ENCODE measurements at places on chromosomes 11 and 22. TPM values are rescaled to one million over a fixed set of nuclear protein-coding genes. Genes with fewer than 3 reads are reported as not detected.

The DUSP8 gene
- total RNA-seq, result 2.9 TPM

GRCh38 chr22:30430933-30431332, 5.4 kb downstream of the MTFP1 start:
- H3K4me1 ChIP-seq, result peaks cover 30% of the 10 kb centered on the region
- H3K27ac ChIP-seq, result no peak overlapping the region
- H3K4me3 ChIP-seq, result no peak overlapping the region

DNA sequence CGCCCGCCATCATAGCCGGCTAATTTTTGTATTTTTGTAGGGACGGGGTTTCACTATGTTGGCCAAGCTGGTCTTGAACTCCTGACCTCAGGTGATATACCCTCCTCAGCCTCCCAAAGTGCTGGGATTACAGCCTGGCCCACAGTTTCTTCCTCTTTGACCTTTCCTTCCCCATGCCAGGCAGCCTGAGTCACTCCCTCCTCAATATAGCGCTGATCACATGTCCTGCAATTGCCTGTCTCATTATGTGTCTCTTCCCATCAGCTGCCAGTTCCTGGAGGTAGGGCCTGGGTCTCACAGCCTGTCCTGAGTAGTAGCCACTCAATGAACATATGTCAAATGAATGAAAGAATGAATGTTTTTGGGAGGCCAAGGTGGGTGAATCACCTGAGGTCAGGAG, 43.0 kb upstream of the CCDC134 start:
- no peak overlapping the region for H3K4me3 ChIP-seq
- H3K27me3 ChIP-seq, result peaks cover 2% of the 10 kb centered on the region
- H3K36me3 ChIP-seq, result no peaks in the 10 kb centered on the region
- no peak overlapping the region for H3K27ac ChIP-seq
- no peak for DNase-seq

- H3K27ac ChIP-seq, result no peak overlapping the region
- peaks cover 17% of the 10 kb centered on the region for H3K27me3 ChIP-seq
- no peak overlapping the region for H3K4me3 ChIP-seq
- no peaks in the 10 kb centered on the region for H3K36me3 ChIP-seq
These were observed 174.7 kb upstream of the B3GAT1 start for GRCh38 chr11:134586726-134587125.

The MGAT3 gene
- total RNA-seq, result 0.40 TPM

The P2RX6 gene
- 0.12 TPM for total RNA-seq

- H3K27me3 ChIP-seq, result peaks cover 22% of the 10 kb centered on the region
- DNase-seq, result no peak
- no peaks in the 10 kb centered on the region for H3K36me3 ChIP-seq
- H3K27ac ChIP-seq, result no peak overlapping the region
- H3K4me3 ChIP-seq, result no peak overlapping the region
- peaks cover 5% of the 10 kb centered on the region for H3K4me1 ChIP-seq
These were observed 7.3 kb downstream of the INS start for GRCh38 chr11:2153581-2154194.

The GPR83 gene
- not detected for total RNA-seq

The SORL1 gene
- 66.8 TPM for total RNA-seq

- H3K27ac ChIP-seq, result no peak overlapping the region
- H3K4me1 ChIP-seq, result peaks cover 17% of the 10 kb centered on the region
- DNase-seq, result no peak
- peaks cover 16% of the 10 kb centered on the region for H3K36me3 ChIP-seq
- H3K4me3 ChIP-seq, result no peak overlapping the region
- H3K27me3 ChIP-seq, result no peaks in the 10 kb centered on the region
These were observed 17.0 kb downstream of the TNKS1BP1 start for GRCh38 chr11:57307666-57308270.

DNA sequence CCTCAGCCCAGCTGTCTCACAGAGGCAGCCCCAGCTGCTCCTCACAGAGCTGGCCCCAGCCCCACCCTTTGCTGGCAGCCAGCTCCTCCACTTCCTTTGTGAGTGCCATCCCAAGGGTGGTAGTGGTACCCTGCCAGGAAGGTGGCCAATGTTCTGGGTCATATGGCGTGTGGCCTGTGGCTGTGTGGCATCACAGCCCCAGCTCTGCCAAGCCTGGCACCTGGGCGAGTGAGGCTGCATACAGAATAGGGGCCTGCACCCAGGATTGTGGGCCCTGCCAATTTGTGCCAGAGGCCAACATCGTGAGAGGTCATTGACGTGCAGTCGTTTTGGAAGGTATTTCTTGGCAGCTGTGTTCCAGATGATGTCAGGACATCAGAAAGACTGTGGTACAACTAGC, 10.7 kb downstream of the TUB start:
- no peak overlapping the region for H3K27ac ChIP-seq
- no peak for DNase-seq
- H3K27me3 ChIP-seq, result no peaks in the 10 kb centered on the region
- H3K4me3 ChIP-seq, result no peak overlapping the region

DNA sequence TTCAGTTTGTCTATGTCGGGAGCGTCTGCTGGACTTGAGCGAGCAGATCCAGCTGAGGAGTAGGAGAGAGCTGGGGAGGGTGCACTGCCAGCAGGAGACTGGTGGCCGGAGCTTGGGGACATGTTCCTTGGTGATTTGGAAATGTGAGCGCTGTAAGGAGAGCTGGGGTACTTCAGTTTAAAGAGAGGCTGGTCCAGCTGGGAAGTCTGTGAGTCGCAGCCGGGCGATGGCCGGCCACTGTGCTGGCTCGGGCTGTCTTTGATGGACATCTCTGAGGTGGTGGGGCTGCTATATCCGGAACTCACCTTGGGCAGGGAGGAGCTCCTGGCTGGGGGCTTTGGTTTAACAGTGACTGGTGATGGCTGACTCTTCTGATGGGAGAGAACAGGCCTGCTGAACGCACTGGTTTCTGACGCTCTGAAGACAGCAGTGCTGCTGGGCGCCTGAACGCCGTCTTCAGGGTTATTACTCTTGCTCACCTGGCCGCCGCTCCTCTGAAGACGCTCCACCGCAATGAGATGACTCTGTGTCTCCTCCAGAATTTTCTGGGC, 63.6 kb upstream of the PITPNB start:
- no peak overlapping the region for H3K27ac ChIP-seq
- H3K27me3 ChIP-seq, result no peaks in the 10 kb centered on the region
- no peak overlapping the region for H3K4me3 ChIP-seq
- H3K36me3 ChIP-seq, result peaks cover 4% of the 10 kb centered on the region
- DNase-seq, result no peak

- H3K4me1 ChIP-seq, result peaks cover 67% of the 10 kb centered on the region
- H3K27ac ChIP-seq, result peak overlapping the region; percentile 84
- no peak for DNase-seq
- H3K36me3 ChIP-seq, result peaks cover 73% of the 10 kb centered on the region
These were observed 39.9 kb downstream of the CD6 start for GRCh38 chr11:61011229-61011870.

DNA sequence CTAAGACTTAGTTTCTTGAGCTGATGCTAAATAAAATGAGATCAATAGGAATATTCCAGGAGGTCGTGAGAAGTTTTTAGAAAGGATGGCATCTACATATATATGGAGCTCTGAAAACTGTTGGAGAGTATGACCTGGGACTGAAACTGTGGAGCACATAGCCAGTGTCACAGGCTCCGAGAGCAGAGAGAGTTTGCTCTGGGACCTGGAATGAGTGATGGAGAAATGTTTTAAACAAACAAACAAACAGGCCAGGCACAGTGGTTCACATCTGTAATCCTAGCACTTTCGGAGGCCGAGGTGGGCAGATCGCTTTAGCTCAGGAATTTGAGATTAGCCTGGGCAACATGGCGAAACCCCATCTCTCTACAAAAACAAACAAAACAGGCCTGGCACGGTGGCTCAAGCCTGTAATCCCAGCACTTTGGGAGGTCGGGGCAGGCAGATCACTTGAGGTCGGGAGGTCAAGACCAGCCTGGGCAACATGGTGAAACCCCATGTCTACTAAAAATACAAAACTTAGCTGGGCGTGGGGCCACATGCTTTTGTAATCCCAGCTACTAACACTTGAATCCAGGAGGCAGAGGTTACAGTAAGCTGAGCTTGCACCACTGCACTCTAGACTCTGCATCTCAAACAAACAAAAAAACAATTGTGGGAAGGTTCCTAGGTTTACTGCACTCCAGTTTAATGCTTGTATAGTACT, 67.1 kb downstream of the SLC35F2 start:
- H3K36me3 ChIP-seq, result peaks cover 40% of the 10 kb centered on the region
- H3K27ac ChIP-seq, result no peak overlapping the region
- DNase-seq, result no peak
- no peak overlapping the region for H3K4me3 ChIP-seq
- H3K27me3 ChIP-seq, result no peaks in the 10 kb centered on the region

DNA sequence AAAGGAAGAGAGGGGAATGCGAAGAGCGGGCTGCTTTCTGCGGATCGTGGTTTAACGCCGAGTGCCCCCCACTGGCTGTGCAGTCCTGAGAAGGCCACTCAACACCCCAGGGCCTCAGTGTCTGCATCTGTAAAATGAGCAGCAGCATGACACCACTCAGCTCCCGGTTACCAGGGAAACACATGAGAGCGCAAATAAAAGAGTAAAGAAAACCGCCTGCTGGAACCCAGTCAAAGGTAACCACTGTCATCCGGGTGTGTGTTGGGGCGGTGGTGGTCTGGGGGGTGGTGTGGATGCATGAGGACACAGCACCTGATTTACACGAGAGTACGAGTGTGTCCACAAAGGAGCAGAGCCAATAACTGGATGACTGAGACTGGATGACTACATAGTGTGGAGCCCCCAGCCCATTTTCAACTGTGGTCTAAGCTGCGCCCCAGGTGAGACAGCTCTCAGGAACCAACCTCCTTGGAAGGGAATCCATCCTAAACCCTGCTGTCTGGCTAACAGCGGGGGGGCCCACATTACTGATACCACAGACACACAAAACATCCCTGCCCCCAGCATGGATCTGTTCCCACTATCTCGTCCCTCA, 5.7 kb downstream of the CELSR1 start:
- H3K27me3 ChIP-seq, result peaks cover 17% of the 10 kb centered on the region
- H3K4me3 ChIP-seq, result no peak overlapping the region
- H3K27ac ChIP-seq, result no peak overlapping the region

GRCh38 chr11:114209904-114210303, 86.3 kb upstream of the NNMT start:
- H3K27ac ChIP-seq, result no peak overlapping the region
- DNase-seq, result no peak
- no peaks in the 10 kb centered on the region for H3K27me3 ChIP-seq
- no peaks in the 10 kb centered on the region for H3K36me3 ChIP-seq
